ENCODE measurements at places on chromosomes 3 and 15.

GRCh38 chr3:37906734-37907282 is 45.1 kb downstream of the CTDSPL start:
- DNase-seq, result no peak

GRCh38 chr15:45263854-45264253 is 11.8 kb downstream of the SLC28A2 start:
- no peak for DNase-seq

DNA sequence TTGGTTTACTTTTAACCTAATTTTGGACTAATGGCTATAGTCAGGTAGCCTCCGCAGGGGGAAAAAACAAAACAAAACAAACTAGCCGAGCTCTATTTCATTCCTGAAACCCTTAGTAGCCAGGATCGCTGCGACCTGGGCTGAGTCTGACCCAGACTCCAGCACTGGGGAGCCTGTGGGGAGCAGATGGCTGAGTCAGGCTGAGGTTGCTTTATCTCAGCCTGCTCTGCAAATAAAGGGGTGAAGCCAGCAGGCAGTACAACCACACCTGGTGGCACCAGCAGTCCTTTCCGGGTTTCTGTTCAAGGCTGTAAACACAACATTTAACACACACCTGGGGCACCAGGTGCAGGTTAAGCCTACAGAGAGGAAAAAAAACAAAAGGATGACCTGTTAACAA is 27.3 kb downstream of the ABHD2 start:
- no peak for DNase-seq

- DNase-seq, result no peak
Observed at GRCh38 chr15:75834021-75834420, 9.2 kb upstream of the UBE2Q2 start.

- no peak for DNase-seq
Observed at GRCh38 chr3:37905987-37906674, 44.5 kb downstream of the CTDSPL start.

DNA sequence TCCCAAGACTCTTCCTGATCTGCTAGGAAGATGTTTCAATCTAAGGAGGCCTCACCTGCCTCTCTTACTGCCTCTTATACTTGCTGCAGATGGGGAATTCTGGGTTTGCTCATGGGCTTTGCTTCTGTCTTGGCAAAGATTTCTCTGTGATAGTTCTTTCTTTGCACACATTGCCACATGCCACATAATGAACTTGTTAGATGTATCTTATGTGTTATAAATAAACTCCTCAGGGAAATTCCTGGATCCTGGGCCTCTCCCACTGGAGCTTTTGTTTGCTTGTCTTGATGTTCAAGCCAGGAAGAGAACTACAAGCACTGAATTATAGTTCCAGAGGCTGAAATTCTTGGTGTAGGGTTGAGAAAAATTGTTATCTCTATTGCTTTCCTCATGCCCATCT is 12.2 kb downstream of the RTP1 start:
- DNase-seq, result no peak

- no peak for DNase-seq
Observed at GRCh38 chr3:169894110-169894509, 17.3 kb upstream of the SAMD7 start.

- DNase-seq, result no peak
Observed at GRCh38 chr3:42763021-42763420, 10.0 kb downstream of the CCDC13 start.

- DNase-seq, result no peak
Observed at GRCh38 chr3:30777426-30778113, 116.9 kb downstream of the GADL1 start.

GRCh38 chr15:39052323-39052705 is 487.7 kb upstream of the RASGRP1 start:
- DNase-seq, result no peak

DNA sequence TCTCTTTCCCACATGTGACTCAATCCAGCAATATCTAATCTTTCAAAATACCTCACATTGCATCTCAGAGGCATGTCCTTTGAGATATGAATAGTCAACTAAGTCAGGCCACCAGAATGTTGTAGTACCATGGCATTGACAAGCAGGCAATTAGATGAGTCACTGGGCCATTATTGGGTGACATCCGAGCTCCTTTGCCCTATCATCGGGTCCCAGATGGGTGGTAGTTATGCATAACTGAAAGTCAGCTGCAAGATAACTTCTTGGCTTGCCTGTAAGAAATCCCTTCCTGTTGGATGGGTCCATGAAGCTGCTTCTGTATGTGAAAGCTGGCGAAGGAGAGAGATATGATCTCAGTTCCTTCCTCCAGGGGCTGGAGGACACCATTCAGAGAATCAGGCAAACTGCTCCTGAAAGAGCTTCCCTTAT is 32.8 kb downstream of the ARRDC4 start:
- no peak for DNase-seq

DNA sequence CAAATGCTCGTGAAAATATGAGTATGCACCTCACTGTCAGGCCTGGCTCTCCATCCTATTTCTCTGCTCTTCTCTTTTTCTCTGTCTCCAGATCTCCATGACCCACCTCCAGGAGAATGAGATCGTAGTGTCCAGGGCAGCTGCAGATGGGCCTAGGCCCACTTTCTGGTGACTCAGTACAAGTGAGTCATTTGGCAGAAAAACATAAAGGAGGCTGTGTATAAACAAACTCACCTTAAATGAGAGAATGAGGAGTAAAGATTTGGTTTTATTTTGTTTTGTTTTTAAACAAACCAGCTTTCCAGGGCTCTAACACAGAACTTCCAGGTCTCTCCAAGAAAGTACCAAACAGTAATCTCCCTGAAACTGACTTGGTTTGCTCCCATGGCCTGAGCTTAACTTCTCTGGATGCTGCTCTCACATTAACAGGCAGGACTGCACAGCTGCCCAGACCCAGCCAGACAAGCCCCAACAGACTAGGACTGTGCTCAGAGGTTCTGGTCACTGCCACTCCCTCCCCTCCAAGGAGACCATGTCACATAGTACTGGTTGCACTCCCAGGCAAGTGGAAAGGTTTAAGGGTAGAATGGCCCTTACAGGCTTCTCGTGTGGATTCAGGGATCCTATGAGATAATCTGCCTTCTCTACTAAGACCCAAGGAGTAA is 1.5 kb upstream of the HEG1 start:
- no peak for DNase-seq

DNA sequence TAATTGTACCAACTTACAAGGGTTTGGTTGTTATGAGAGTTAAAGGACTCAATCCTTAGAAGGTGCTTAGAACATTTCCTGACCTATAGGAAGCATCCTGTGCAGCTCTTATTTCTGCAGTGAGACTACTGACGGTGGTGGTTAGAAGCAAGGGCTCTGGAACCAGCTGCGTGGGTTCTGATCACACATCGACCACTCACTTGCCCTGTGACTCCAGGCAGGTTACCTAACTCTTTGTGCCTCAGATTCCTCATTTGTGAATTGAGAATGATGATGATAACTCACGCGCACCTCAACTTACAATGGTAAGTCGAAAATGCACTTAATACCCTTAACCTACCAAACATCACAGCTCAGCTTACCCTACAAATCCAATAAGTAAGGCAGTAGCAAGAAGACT is 80.7 kb upstream of the SPATA12 start:
- DNase-seq, result no peak

DNA sequence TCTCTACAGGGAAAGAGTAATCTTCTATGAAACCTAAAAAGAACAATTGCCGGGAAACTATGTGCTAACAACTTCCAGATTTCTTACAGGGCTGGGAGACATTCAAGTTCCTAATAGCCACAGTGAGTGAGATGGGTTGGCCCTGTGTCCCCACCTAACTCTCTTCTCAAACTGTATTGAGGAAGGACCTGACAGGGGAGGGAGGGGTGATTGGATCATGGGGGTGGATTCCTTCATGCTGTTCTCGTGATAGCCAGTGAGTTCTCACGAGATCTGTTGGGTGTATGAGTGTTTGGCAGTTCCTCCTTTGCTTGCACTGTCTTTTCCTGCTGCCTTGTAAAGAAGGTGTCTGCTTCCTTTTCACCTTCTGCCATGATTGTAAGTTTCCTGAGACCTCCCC is 958.7 kb downstream of the AGBL1 start:
- no peak for DNase-seq

GRCh38 chr15:70508561-70509281 is 254.6 kb downstream of the UACA start:
- DNase-seq, result no peak

DNA sequence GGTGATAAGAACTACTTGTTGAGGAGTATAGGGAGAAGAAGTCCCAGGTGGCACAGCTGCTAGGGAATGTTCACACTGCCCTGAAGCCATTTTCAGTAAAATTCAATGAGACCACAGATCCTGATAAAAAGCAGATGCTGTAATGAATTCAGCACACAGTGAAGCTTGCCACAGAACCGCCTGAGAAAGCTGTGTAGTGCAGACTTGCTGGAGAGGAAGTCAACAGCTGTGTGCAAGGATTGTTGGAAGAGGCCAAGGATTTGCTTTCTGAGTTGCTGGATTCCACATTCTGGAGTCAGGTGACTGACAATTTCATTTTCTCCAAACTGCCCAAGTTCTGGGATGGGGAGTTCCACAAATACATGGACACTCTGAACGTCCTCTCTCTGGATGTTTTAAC is 70.9 kb downstream of the ANP32A start:
- no peak for DNase-seq

- DNase-seq, result no peak
Observed at GRCh38 chr3:130659911-130660310, 86.7 kb downstream of the PIK3R4 start.

DNA sequence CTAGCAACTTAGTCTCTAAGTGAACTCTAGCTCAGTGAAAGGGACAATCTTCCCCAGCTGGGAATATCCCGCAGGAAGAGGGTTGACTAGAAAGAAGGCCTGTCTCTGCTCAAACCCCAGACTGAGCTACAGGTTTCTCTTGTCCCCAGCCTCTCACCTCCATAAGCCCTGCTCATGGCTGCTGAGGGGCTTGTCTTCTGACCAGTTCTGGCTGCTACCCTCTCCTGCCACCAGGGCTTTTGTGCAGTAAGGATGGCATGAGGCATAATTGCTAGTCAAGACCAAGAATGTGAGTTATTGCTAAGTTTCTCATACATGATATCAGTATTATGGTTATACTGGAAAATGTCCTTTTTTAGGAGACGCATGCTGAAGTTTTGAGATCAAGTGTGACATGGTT is 21.3 kb downstream of the WDR53 start:
- no peak for DNase-seq

DNA sequence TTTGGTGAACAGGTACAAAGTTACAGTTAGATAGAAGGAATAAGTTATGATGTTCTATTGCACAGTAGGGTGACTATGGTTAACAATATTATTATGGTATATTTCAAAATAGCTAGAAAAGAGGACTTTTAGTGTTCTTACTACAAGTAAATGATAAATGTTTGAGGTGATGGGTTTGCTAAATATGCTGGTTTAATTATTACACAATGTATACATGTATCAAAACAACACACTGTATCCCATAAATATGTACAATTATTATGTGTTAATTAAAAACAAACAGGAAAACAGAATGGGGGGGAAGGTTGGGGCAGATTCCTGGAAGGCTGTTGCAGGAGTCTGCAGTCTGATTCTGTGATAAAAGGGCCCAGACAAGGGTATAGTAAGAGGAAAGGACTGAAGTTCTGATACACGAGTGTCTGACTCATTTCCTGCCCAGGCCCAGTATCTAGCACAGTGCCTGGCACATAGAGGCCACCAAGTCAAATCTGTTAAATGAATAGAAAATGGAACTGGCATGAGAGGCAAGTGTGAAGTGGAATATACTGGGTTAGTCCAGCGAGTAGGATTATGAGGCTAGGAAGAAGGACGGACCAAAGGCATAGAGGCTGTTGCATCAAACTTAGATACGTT is 7.2 kb upstream of the ENTPD3 start:
- no peak for DNase-seq

GRCh38 chr3:13561376-13561775 is 12.5 kb downstream of the FBLN2 start:
- DNase-seq, result no peak

DNA sequence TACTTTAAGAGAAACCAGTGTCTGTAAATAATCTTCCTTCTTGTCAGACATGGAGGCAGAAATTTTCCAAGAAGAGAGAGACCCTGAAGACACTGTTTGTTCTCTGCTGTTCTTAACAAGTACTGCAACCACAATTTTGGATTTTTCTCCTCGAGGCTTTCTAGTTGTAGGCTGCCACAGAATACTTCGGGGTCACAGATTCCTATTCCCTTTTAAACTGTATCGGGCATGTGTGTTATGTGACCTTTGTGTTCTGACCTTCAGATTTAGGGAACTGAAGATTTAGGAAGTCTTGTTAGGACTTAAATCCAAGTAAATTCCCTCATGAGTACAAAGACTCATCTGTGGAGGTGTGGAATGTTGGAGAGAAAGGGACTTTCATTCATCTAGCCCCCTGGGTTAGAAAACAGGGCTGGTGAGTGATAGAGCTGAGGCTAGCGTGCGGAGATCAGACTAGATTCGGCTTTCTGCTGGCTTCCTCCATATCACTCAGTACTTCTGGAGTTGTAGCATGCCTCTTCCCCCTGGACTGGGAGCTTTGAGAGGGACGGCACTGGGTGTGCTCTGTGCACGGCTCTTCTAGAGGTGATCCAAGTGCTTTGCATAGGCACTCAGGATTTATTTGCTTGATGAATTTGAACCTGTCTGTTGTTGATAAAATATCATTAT is 237.0 kb downstream of the LPP start:
- DNase-seq, result no peak

GRCh38 chr3:106827515-106828213 is 549.6 kb upstream of the CCDC54 start:
- no peak for DNase-seq

- no peak for DNase-seq
Observed at GRCh38 chr3:190205739-190206138, 85.0 kb upstream of the P3H2 start.

GRCh38 chr15:54820098-54820497 is 376.6 kb downstream of the RSL24D1 start:
- no peak for DNase-seq

DNA sequence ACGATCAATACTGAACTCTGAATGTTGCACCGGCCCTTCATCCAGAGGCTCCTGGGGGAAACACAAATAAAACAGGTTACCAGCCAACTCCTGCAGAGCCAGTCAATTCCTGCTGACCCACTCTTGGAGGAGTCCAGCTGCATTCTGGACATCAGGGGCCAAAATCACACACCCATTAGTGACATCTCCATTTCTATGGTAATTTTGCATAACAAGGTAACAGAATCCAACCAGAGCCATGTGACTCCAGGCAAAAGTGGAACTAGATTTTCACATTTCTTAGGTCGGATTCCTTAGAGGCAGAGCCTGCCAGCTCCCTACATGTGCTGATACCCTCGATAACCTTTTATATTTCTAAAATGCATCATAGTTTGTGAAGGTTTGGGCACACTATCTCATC is 119.2 kb upstream of the CTNNB1 start:
- DNase-seq, result no peak
